ENCODE measurements at places on chromosomes 6 and 20.

GRCh38 chr6:163200289-163200688, 214.2 kb upstream of the QKI start:
- no peak overlapping the region for H3K27ac ChIP-seq
- no peak overlapping the region for H3K4me3 ChIP-seq
- H3K27me3 ChIP-seq = peaks cover 4% of the 10 kb centered on the region
- no peaks in the 10 kb centered on the region for H3K4me1 ChIP-seq

DNA sequence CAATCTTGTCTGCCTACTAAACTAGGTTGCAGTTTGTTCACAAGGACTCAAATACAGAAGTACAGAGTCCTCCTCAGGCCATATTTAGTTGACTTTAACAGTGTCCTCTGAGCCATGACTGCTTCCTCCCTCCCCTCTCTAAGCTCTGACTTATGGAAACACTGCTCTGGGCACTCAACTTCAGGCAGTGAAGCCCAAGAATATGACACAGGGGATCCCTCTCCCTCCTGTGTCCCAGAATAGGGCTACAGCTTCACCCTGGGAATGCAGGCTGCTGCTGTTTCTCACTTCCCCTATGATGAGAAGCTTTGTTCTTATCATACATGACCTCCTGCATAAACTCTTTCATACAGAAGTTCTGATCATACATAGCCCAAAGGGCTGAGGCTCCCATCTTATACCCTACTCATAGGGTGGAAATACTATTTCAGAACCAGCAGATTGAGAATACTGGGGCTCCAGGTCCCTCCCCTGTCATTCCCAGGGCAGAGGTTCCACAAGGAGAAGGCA, 97.3 kb upstream of the UST start:
- no peak overlapping the region for H3K4me3 ChIP-seq
- H3K36me3 ChIP-seq = peaks cover 4% of the 10 kb centered on the region

DNA sequence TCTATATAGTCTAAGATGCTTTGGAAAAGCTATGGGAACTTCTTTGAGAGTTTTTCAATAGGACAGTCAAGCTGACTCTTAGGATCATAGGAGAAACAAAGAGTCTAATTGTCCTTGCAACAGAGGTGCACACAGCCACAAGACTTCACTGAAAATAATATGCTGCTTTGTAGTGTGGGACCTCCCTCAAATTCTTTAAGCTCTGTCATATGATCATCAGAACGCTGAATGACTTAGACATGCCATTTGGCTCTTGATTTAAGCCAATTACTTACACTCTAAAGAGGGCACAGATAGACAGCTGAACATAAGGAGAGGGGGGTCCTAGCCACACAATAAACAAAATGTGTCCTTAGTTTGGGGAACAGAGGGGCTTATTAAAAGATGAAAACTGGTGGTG, 818.7 kb upstream of the GJE1 start:
- H3K4me3 ChIP-seq = no peak overlapping the region
- H3K4me1 ChIP-seq = peaks cover 3% of the 10 kb centered on the region
- no peaks in the 10 kb centered on the region for H3K27me3 ChIP-seq
- no peak for DNase-seq
- H3K36me3 ChIP-seq = no peaks in the 10 kb centered on the region

DNA sequence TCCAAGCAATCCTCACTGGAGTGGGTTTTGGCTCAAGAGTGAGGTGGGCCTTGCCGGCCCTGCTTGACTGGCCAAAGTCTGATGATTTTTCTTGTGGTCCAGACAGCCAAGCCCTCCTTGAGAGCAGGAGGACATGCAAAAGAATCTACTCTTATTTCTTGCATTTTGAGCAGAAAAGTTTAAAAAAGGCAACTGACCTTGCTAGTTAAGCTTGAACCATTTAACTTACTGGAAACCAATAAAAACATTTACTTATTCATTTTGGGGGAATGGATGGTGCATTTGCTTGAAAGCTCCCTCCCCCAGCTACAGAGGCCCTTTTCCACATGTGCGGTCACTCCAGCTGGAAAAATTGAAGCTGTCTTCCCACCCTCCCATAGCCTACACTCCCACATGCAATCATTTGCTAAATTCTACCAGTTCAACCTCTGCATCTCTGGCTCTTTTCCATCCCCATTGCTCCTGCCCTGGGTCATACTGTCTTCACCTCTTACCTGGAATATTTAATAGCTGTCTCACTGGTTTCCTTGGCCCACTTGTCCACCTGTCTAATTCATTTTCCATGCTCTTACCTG, 527.9 kb downstream of the DHX35 start:
- H3K36me3 ChIP-seq = no peaks in the 10 kb centered on the region
- H3K4me3 ChIP-seq = no peak overlapping the region
- no peak overlapping the region for H3K27ac ChIP-seq
- H3K4me1 ChIP-seq = no peaks in the 10 kb centered on the region
- no peaks in the 10 kb centered on the region for H3K27me3 ChIP-seq
- DNase-seq = no peak

- H3K27ac ChIP-seq = no peak overlapping the region
- DNase-seq = peak; percentile 78
- no peaks in the 10 kb centered on the region for H3K27me3 ChIP-seq
- H3K4me3 ChIP-seq = no peak overlapping the region
- H3K4me1 ChIP-seq = peaks cover 22% of the 10 kb centered on the region
Observed at GRCh38 chr6:132798869-132799538, 567 bp upstream of the SLC18B1 start.

- no peaks in the 10 kb centered on the region for H3K27me3 ChIP-seq
- H3K27ac ChIP-seq = no peak overlapping the region
- no peak overlapping the region for H3K4me3 ChIP-seq
- peaks cover under 1% of the 10 kb centered on the region for H3K4me1 ChIP-seq
Observed at GRCh38 chr6:72944660-72945059, 280.6 kb downstream of the KHDC1L start.

DNA sequence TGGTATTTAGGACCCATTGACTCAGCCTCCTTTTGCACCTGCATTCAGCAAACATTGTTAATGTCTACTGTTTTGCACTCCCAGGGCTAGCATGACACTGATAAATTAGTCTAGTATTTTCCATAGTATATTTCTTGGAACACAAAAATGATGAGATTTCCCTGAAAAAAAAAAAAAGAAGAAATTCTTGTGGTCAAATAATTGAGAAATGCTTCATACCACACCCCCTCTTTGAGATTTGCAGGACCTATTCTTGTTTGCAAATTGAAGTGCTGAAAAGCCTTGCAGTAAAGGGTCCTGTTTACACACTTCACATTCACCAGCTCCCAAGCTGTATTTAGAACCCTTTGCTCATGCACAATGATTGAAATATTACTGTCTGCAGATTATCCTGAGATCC, 36.3 kb upstream of the CLIC5 start:
- no peak overlapping the region for H3K4me3 ChIP-seq
- no peaks in the 10 kb centered on the region for H3K36me3 ChIP-seq
- no peaks in the 10 kb centered on the region for H3K27me3 ChIP-seq
- no peak overlapping the region for H3K27ac ChIP-seq
- H3K4me1 ChIP-seq = peaks cover 20% of the 10 kb centered on the region
- no peak for DNase-seq

DNA sequence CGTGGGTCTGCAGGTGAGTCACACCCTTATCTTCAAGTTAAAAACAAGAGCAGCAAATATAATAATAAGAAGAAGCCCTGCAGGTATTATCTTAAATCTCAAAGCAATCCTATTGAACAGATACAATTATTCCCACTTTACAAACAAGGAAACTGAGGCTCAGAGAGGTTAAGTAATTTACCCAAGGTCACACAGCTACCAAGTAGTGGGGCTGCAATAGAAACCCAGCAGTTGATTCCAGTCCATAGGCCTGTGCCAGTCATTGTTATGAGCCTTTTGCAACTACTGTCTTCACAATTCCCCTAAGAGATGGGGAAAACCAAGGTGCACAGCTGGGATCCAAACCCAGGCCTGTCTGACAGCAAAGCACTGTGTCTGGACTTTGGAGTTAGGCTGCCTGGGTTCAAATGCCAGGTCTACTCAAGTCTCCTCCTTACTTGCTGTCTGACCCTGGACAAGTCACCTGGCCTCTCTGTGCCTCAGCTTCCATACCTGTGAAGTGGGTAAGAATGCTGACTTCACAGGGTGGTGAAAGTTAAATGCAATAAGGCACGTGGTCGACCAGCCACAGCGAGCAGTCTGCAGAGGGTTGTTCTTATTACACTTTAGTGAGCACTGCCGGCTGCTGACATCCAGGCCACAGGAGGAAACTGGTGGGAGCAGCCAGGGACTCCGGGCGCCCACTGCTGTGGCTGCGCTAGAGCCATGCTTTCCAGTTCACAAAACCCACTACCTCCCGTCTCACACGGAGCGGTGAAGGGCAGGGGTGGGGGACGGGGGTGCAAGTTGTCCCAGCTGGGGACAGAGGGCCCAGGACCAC, 6.1 kb downstream of the MYL9 start:
- H3K36me3 ChIP-seq = no peaks in the 10 kb centered on the region
- H3K27me3 ChIP-seq = no peaks in the 10 kb centered on the region
- DNase-seq = no peak
- no peaks in the 10 kb centered on the region for H3K4me1 ChIP-seq

DNA sequence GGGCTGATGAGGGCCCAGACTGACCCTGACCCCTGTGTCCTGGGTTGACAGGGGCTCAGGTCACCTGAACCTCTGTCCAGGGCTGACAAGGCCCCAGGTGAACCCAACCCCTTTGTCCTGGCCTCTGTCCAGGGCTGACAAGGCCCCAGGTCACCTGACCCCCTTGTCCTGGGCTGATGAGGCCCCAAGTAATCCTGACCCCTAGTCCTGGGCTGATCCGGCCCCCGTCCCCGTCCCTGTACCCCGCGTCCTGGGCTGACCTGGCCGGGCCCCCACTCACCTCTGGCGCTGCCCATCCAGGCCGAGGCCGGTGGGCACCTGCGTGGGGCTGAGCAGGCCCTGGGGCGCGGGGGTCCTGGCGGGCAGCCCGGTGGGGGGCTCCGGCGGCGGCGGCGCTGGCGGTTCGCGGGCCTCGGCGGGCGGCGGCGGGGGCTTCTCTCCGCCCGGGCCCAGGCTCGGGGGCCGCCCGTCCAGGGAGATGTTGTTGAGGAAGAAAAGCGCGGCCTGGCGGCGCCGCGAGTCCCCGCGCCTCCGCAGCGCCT, 379 bp downstream of the CABLES2 start:
- H3K27me3 ChIP-seq = no peaks in the 10 kb centered on the region
- peak overlapping the region; percentile 72 for H3K4me3 ChIP-seq
- DNase-seq = no peak
- H3K36me3 ChIP-seq = no peaks in the 10 kb centered on the region
- H3K4me1 ChIP-seq = peaks cover 23% of the 10 kb centered on the region

DNA sequence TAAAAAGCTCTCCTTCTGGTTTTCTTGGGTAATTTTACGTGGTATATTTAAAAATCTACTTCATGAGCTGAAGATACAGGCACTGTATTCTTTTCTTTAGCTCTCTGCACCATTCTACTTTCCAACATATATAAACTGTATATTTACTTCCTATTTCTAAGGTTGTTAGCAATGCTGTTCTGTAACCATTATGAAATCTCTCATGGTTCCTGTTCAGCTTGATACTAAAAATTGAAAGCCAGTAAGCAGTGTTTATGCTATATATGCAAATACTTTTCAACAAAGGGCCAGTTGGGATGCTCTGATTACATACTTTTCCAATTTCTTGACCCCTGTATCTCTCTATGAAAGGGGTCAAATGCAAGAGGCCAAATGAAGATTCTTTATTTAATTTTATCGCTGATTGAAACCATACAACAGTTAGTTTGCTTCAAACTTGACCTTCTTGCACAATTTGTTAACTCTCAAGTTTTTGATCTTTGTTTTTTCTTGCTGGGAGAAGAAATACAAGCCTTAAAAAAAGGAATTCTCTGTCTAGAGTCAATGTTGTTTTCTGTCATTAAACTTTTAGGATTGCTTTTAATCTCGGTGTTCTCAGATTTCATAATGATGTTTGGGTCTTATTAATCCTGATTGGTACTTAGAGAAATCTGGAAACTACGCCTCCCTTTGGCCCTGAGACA, 223.2 kb downstream of the PRL start:
- DNase-seq = no peak
- no peaks in the 10 kb centered on the region for H3K27me3 ChIP-seq
- H3K4me3 ChIP-seq = no peak overlapping the region
- no peaks in the 10 kb centered on the region for H3K36me3 ChIP-seq
- H3K27ac ChIP-seq = no peak overlapping the region

DNA sequence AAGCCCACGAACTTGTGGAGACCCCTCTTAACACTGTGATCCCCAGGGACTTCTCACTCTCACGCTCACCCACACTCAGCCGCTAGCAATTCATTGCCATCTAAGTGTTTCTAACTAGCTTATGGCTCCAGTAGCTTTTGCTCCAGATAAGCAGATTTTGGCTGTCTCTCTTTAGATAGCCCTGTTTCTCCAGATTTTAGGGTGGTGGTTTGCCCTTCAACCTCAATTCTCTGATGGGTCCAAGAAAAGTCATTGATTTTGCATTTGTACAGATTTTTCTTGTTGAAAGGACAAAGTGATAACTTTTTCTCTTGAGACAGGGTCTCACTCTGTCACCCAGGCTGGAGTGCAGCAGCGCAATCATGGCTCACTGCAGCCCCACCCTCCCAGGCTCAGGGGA, 41.2 kb downstream of the NR2E1 start:
- H3K27me3 ChIP-seq = no peaks in the 10 kb centered on the region
- H3K4me1 ChIP-seq = peaks cover 5% of the 10 kb centered on the region
- DNase-seq = no peak
- H3K36me3 ChIP-seq = peaks cover 20% of the 10 kb centered on the region

GRCh38 chr20:20488388-20488787, 120.5 kb downstream of the INSM1 start:
- peaks cover 56% of the 10 kb centered on the region for H3K36me3 ChIP-seq
- H3K27me3 ChIP-seq = peaks cover 2% of the 10 kb centered on the region
- peaks cover 83% of the 10 kb centered on the region for H3K4me1 ChIP-seq

DNA sequence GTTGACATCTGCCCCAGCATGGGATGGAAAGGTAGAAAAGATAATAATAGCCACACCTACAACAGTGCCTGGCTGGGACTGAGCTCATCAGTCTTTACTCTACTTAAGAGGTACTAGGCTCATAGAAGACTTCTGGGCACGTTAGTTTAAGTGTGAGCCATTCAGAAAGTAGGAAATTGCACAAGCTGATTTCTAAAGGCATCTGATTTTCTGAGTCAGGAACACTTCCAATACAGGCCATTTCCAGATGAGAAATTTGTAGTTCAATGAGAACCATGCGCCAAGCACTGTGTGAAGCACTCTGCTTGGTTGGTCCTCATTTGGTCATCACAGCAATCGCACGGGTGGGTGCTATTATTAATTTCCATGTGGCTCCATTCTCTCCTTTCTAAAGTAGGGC, 42.3 kb downstream of the MOCS1 start:
- no peak overlapping the region for H3K4me3 ChIP-seq
- no peaks in the 10 kb centered on the region for H3K36me3 ChIP-seq
- no peak overlapping the region for H3K27ac ChIP-seq
- no peaks in the 10 kb centered on the region for H3K4me1 ChIP-seq

DNA sequence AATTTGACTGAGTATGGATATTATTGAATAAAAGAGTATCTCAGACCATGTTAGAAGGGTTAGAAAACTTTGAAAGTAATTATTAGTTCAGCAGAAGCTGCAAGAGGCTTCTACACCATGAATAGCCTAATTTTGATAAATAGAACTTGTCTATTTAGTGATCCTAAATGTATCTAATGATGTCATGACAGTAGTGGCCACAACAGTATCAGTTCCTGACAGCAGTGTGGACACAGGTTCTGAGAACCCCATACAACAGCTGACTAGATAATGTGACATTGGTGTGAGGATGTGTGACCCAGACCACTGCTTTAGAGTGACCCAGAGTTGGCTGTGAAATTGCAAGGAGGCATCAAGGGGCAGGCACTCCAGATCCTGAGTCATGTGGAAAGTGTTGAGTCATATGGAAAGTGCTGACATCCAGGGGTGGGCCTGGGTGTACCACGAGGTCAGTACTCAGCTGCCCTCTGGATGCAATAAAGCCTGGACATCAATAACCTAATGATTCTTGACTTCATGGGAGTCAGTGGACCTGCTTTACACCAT, 754.7 kb downstream of the DHX35 start:
- DNase-seq = no peak
- H3K36me3 ChIP-seq = no peaks in the 10 kb centered on the region
- H3K27me3 ChIP-seq = peaks cover 2% of the 10 kb centered on the region
- no peak overlapping the region for H3K4me3 ChIP-seq
- H3K27ac ChIP-seq = no peak overlapping the region
- no peaks in the 10 kb centered on the region for H3K4me1 ChIP-seq

All from activated naive CD8-positive, alpha-beta T cell treated with anti-CD3 and anti-CD28 coated beads, Interleukin-2, amount 50 U/mL, for 24 hours (primary cell).